ENCODE measurements at places on chromosomes 13 and 19.

DNA sequence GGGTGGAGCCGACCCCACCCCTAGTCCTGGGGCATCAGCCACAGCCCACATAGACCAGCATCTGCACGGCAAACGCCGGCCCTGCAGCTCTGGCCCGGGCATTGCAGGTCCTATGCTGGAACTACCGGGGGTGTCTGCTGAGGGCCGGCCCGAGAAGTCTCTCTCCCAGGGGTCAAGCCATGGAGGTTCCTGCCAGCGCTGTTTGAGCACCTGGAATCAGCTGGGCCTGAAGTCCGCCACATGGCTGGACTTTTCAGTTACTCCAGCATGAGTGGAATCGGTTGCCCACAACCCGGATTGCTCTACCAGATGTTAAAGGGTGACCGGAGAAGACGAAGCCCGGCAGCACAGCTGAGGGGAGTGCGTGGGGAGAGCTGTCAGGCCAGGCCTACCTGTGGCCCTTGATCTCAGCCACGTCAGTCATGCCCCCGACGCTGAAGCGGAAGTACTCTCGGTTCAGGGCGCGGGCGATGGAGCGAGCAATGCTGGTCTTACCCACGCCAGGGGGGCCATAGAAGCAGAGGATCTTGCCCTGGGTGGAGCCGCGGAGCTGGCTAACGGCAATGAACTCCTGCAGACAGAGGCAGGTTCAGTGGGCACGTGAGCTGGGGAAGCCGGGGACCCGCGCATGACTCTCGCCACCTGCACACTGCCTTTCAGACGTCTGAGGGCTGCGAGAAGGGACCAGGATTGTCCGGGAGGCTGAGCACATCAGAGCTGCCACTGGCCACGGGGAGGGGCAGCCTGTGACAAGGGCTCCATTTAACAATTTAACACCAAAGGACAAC, 8.7 kb downstream of the RPL36 start:
- DNase-seq: no peak

- DNase-seq: no peak
Observed at GRCh38 chr13:34412295-34412694, 529.8 kb upstream of the NBEA start.

- DNase-seq: no peak
Observed at GRCh38 chr13:96274046-96274445, 184.1 kb downstream of the HS6ST3 start.

- no peak for DNase-seq
Observed at GRCh38 chr19:36707134-36707533, 19.7 kb downstream of the ZNF567 start.

GRCh38 chr13:34021619-34022018, 203.7 kb downstream of the RFC3 start:
- DNase-seq: no peak

DNA sequence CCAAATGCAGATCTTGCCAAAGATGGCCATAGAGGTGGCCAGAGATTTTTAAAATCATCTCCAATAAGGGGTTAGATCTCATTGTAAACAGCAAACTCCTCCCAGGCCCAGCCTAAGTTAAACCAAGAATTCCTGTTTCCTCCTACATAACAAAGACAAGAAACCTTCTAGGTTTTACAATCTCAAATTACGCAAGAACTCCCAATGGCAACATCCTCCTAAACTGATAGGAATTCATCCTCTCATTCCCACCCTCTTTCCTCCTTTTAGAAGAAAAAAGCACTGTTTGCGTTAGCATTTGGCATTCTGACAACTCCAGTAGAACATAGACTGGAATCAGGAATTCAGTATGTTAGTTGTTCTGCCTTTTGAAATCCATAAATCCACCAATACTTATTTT, 14.6 kb downstream of the PROSER1 start:
- DNase-seq: no peak

GRCh38 chr13:23778879-23779278, 110.3 kb downstream of the MIPEP start:
- DNase-seq: no peak
